ENCODE measurements at places on chromosomes 1 and 21. TPM values are rescaled to one million over a fixed set of nuclear protein-coding genes. Genes with fewer than 3 reads are reported as not detected.

The CAMK1G gene
- not detected for total RNA-seq

The ST6GALNAC5 gene
- 1.5 TPM for total RNA-seq

The FALEC gene
- total RNA-seq, result not detected

The CNR2 gene
- not detected for total RNA-seq

The BRINP3 gene
- 0.53 TPM for total RNA-seq

The S100A7 gene
- 27.7 TPM for total RNA-seq

The PROK1 gene
- total RNA-seq, result not detected

Data from suprapubic skin (tissue), 4 donors.